Sigmoid colon (tissue), 7 donors: ENCODE measurements at places on chromosomes 7 and 10. TPM values are rescaled to one million over a fixed set of nuclear protein-coding genes. Genes with fewer than 3 reads are reported as not detected.

The UBE2H gene
- 79.6 TPM for total RNA-seq

The PLEKHS1 gene
- total RNA-seq: not detected

The EN2 gene
- total RNA-seq: not detected

The VPS37D gene
- 3.6 TPM for total RNA-seq

The LRRTM3 gene
- 0.16 TPM for total RNA-seq

The CNTNAP2 gene
- total RNA-seq: 1.8 TPM
